ENCODE measurements at places on chromosomes 4 and X.

GRCh38 chr4:115325836-115326235, 212.4 kb upstream of the NDST4 start:
- DNase-seq: no peak

DNA sequence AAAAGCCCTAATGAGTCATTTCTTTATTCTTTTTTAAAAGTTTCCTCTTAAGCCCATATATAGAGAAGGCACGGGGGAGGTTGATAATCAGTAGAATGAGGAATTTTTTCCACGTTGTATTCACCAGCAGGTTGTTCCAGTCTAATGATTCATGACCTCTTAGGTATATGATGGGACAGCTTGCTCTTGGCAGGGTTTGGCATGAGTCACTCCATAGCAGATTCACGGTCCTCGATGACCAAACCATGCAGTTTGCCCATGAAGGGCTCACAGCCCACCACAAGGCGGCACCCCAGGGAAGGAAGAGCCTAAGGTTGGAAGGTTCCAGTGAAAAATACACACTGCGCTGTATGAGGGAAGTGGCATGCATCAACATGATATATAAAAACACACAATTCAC, 623.8 kb upstream of the DIPK2B start:
- no peak for DNase-seq

DNA sequence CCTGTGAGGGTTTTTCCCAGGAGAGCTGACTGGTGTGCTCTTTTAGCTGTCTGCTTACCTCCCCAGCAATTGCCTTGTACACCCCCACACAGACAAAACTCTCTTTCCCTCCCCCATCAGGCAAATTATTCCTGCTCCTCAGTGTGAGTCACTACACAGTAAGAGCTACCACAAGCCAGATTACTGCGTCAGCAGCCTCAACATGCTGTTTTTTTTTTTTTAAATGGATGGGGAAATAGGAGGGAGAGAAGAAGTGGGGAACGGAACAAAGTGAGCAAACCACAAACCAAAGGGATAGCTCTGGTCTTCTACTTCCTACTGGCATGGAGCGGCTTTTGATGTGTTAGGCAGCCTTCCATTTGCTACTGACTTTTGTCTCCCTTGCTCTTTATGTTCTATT, 107.5 kb upstream of the ACSL4 start:
- DNase-seq: no peak

DNA sequence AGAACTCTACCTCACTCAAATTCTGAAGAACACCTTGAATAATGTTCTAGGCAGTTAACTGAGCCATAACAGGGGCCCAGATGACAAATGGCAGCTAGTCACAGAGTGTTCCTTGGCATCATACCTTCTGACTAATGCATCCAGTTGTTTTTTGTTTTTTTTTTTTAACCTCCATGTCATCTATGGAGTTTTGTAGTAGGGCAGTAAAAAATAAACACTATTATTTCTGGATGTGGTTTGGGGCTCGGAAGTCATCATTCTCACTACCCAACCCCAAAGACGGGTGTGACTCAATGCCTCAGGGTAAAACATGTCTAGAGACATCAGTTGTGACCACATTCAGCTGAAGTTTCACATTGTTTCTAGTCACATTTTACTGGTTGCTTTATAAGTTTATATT, 31.2 kb upstream of the MCF2 start:
- no peak for DNase-seq

- no peak for DNase-seq
Measured at GRCh38 chrX:49167740-49168108, 4.0 kb upstream of the PLP2 start.

DNA sequence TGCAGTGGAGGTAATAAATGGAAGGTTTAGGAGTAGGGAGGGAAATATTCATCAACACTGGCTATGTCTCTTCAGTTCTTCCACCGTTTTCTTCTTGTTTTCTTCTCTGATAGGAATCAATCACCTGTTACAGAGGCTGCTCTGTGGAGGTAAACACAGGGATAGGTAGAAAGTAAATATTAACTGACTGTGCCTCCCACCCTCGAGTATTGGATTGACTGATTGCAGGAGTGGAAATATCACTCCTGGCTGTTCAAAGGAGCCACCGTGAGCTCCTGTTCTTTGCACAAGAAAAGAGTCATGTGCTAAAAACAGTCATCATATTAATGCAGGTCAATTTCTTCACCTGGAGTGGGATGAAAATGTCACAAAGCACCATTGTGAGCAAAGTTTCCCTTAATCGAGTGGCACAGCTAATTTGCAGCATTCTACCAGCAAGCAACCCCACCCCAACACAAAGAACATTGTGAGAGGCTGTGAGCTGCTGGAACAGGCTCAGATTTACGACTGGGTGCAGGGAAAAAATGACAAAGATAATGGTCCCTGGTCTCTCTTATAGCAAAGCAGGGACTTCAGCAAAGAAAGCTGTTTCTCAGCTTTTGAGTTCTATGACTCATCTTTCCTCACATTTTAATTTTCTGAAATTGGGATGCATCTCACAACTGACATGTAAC, 113.7 kb upstream of the TSPAN5 start:
- DNase-seq: no peak

- no peak for DNase-seq
Measured at GRCh38 chr4:156765277-156765676, 206.3 kb downstream of the PDGFC start.

DNA sequence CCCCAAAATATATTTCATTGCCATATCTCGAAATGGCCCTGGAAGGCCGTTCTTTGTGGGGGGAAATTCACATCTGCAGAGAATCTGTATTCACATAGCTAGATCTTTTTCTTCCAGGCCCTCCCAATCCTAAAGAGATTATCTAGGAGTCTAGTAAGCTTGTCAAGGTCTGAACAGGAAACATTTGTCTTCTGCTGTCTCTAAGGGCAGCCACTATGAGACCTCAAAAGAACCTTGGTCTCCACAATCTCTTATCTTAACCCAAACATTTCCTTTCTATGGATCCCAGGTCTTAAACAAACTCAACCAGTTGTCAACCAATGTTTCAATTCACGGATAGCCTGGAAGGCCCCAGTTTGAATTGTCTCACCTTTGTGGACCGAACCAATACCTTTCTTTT, 45.0 kb downstream of the CRLF2 start:
- no peak for DNase-seq

GRCh38 chr4:138190452-138190858, 51.7 kb downstream of the SLC7A11 start:
- no peak for DNase-seq

DNA sequence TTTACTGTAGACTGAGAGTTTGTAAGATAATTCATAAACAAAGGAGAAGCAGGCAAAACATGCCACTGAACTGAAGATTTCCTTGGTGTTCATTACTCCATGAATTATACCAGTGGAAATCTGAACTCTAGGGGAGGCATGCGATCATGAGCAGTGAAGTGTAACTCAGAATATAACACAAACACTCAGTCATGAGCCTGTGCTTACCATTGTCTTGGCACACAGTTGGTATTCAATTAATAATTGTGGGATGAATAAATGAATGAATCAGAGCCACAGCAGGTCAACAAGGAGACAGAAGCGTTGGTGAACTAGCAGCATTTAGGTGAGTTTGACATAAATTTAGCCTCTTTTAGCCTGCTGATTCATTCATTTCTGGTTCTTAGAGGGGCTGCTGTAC, 263.5 kb upstream of the DKK2 start:
- DNase-seq: no peak

DNA sequence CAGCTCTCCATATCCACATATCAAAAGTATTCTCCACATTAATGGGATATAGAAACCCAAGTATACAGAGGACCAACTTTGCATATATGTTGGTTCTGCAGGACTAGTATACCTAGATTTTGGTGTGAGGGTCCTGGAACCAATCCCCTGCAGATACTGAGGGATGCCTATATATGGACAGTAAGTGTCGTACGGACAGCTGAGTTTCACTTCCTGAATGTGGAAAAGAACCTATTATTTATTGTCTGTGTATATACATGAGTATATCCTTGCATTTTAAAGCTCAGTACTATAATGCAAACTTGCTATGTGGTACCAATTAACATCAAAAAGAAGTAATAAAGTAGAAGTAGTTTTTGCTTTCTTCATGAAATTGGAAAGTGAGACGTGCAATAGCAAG, 101.9 kb downstream of the FBXW7 start:
- DNase-seq: no peak

GRCh38 chr4:1479454-1479853, 73.2 kb upstream of the NKX1-1 start:
- no peak for DNase-seq

DNA sequence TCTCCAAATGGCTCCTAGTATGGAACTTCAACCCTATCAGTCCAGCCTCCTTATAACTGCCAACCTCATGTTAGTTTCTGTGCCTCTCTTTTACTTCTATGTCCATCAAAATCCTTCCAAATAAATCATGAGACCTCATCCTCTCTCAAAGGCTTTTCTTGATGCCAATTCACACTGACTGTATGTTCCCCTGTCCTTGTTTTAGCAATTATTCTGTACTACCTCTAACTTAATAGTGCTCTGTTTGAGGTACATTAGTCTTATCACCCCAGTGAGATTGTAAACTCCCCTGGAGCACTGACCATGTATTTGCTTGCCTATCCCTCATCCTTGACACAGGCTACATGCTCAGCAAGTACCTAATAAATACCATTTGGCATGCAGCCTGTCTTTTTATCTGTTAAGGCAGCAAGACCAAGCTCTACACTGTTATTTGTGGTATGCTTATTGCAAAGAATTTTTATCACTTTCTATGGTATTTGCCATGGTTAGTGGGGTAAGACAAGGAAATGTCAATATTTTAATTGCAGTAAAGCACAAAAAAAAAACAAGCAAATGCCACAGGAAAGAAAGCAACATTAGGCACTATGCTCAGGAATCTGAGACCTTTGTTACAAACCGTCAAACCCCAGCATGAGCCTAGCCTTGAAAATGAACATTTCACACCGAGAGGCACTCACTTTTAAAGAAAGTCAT, 119.2 kb downstream of the SMARCA1 start:
- DNase-seq: no peak

GRCh38 chr4:37985730-37986275, 25.6 kb downstream of the PTTG2 start:
- DNase-seq: no peak

GRCh38 chrX:114710571-114710970, 126.7 kb downstream of the HTR2C start:
- no peak for DNase-seq

GRCh38 chrX:44428989-44429627, 85.6 kb upstream of the EFHC2 start:
- no peak for DNase-seq

DNA sequence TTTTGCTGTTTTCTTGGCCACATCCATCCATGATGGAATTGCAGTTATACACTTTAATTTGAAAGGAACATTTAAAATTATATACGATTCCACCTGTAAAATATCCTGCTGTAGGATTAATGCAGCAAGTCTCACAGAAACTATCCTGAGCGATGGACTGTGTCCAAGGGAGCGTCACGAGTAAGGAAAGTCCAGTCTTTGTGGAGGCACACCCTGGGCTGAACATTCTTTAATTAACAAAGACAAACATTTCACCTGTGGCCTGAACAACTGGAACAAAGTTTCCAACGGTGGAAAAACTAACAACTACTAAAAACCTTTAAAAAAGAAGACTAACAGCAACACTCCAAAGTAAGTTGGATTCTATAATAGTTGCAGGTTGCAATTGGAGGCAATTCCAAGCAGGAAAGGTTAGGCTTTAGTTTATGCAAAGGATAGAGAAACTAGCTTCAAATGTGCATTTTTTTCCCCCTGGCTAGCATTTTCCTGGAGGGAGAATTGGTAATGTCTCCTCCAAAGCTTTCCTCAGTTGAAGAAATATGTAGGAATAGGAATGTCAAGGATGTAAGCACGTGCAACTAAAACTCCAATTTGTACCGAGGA, 11.0 kb downstream of the EREG start:
- DNase-seq: no peak

DNA sequence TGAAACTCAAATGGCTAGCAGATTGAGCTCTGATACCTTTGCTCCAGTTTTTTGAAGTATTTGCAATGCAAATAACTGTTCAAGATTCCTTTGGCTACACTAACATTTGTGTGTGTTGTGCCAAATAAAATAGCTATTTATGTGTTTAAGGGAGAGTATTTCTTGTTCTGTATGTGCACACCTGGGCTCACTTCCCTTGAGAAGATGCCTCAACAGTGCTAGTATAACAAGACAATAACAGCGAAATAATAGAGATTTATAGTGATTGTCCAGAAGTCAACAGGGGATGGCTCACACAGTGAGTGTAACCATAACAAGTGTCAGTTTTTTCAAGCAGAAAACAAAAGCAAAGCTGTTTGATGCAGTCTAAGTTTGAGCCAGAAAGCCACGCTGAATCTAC, 460.5 kb downstream of the CENPC start:
- no peak for DNase-seq

DNA sequence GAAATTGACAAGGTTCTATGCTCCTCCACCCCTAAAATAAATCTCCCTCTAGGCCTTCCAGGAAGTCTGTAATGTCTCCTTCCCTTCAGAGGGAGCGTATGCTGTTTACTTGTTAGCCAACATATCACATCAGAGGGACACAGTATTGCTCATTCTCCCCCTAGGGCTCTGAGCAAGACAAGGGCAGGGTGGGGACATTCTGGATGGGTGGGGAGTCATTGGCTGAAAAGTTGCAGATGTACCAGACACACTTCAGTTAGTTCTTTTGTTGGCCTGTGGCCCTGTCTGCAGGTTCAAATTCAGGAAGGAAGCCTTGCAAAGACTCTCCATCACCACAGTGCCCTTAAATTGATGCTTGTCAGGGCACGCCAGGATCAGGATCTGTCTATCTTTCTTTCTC, 106.3 kb upstream of the TEX13D start:
- no peak for DNase-seq

- DNase-seq: no peak
Measured at GRCh38 chrX:126819429-126819828, at the start of gene PRR32. TSS of gene PRR32 (plus strand) at chrX:126819729. CDS start at chrX:126819844, 115 bp downstream.

- no peak for DNase-seq
Measured at GRCh38 chrX:39170464-39170863, 369.2 kb downstream of the MID1IP1 start.

- DNase-seq: no peak
Measured at GRCh38 chrX:74179071-74179470, 124.9 kb upstream of the ZCCHC13 start.

GRCh38 chr4:153071958-153072598, 132.2 kb upstream of the TRIM2 start:
- no peak for DNase-seq

GRCh38 chr4:91035276-91035675, 908.1 kb downstream of the CCSER1 start:
- DNase-seq: no peak

DNA sequence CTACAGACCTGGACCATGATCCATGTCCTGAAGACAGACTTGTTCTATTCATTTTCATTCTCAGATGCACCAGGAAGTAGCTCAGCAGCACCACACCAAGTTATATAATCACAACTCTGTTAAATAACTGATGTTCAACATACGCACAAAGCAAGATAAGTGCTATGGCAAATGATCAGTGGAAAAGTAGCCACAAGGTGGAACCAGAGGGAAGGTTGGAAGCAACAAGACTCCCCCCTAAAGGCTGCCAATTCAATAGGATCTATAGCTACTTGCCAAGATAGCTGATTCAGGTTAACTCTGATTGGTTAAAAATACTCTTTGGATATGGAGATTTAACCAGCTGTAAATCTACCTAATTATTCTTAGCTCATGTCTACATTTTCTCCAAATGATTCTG, 23.7 kb upstream of the FAM47B start:
- DNase-seq: no peak
